ENCODE measurements at places on chromosomes 6 and 20.

GRCh38 chr20:59518881-59519706, 85.2 kb upstream of the PHACTR3 start:
- DNase-seq = no peak

- no peak for DNase-seq
These were observed 51.3 kb downstream of the DAAM2 start for GRCh38 chr6:39843305-39844020.

- DNase-seq = no peak
These were observed 22.2 kb downstream of the TNXB start for GRCh38 chr6:32086661-32087573.

DNA sequence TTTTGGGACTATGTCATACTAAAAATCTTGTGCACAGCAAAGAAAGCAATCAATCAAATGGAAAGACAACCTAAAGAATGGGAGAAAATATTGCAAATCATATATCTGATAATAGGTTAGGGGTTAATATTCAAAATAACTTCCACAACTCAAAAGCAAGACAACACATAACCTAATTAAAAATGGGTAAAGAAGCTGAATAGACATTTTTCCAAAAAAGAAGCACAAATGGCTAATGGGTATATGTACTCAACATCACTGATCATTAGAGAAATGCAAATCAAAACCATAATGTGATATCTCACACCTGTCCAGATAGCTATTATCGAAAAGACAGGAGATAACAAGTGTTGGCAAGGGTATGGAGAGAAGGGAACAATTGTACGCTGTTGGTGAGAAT, 53.0 kb downstream of the SYCP2L start:
- DNase-seq = no peak

- DNase-seq = no peak
These were observed 90.3 kb downstream of the OLIG3 start for GRCh38 chr6:137403855-137404254.

Measured in activated T-cell treated with anti-CD3 and anti-CD28 coated beads, Interleukin-2, amount 50 U/mL, for 4 hours (primary cell).